Suppressor macrophage (primary cell): ENCODE measurements at places on chromosomes 2 and 18.

- no peak for DNase-seq
Observed at GRCh38 chr2:239593455-239593854, 192.6 kb upstream of the HDAC4 start.

DNA sequence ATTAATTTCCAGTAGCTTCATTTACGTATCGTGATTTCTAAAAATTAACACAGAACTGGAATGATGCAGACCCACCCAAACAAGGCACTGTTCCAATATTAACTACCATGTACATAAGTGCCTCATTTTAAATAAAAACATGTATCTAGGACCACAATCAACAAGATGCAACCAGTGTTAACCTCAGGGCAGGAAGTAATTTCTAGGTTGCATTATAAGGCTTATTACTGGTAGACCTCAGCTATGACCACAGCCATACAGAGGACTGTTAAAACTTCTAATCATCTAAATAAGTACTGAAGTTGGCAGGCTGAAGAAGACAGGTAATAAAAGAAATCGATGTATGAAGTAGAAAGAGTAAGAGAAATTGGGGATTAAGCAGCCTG, 262.9 kb downstream of the HDAC4 start:
- no peak for DNase-seq

GRCh38 chr18:54580202-54580729, 10.8 kb upstream of the DYNAP start:
- DNase-seq = no peak

GRCh38 chr2:142140434-142140845, 9.6 kb upstream of the LRP1B start:
- peak; percentile 4 for DNase-seq

DNA sequence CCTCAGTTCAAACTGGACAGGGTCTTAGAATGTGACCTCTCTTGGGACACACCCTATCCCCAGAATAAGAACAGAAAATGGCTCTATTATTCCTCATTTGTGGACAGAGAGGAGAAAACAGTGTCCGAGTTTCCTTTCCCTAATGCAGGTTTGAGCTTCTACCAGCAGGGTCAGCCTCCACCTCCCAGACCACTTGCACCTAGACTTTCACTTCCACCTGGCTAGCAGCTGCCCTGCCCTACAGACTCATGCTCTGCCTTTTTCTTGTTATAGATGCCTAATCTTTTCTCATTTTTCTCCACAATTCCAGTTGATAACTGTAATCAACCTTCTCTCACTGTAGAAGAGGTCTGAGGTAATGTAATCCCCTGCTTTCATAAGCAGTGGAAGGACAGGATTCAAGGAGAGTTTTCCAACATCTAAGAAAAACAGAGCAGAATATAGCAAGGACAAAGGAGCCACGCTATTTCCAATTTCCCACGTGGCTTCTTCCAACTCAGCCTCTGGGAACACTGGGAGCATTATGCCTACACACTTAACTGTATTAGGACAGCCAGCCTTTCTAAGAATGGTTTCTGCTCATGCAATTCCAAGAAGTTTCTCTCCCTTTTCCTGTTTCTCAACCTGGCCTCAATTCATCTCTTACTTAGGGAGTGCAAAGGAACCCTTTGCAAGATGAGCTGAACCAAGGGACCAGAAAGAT, 239.8 kb downstream of the BCL11A start:
- DNase-seq = no peak

GRCh38 chr18:76234676-76235060, 260.4 kb downstream of the ZNF516 start:
- DNase-seq = no peak

DNA sequence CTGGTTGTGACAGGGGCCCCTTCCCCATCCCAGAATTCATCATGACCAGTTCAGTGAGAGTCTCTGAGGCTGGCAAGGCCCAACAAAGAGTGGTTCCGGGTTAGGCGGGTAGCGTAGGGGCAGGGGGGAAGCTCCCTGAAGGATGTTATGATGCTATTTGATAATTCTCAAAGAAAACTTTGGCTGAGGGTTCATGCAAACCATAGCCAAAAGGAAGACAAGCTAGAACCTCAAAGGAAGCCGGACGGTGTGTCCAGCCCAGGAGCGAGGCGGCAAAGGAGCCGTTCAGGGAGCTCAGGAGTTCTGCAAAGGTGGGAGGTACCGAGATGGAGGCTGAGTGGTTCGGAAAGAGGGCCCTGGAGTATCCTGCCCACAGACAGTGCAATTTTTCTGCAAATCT, 226.8 kb upstream of the RAB6C start:
- DNase-seq = no peak

DNA sequence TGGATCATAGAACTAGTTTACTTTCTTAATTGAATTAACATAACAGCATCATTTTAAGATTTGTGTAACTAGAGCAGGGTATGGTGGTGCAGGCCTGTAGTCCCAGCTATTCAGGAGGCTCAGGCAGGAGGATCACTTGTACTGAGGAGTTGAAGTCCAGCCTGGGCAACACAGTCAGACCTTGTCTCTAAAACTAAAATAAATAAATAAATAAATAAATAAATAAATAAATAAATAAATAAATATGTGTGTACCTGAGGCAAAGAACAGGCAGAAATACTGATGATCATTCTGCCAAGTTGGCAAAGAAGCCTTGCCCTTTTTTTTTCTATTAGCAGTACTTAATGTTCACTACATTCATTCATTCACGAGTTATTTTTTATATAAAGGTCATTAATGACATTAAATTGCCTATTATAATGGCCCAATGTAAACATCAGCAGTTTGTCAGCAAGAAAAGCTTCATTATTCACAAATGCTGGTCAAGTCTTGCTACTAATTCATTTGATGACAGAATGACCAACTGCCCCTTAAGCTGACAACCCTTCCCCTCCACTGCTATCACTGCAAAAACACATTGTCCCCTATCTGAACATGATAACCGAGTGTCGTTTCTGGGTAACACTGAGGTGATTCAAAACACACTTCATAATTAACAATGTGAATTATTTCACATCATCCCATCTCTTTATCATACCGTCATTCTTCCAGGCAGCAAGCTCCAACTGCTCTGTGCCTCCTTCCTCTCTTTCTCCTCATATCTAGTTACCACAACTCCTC, 39.0 kb downstream of the ARL5A start:
- no peak for DNase-seq

DNA sequence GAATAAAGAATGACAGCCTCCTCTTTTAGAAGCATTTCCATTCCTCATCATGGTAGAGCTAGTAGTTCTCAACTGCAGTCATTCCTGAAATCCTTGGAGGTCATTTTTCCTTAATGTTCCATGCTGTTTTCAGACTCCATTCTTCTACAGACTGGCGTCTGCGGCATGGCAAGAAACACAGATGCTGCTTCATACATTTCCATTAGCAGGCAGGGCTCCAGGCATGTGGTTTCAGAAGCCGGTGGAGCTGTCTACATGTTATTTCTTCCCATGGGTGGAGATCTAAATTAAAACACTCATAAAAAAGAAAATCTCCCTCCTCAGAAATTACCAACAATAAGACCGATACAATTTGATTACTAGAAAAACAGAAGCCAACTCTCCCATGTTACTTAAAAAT, 6.0 kb upstream of the DSG3 start:
- DNase-seq = no peak

- no peak for DNase-seq
Observed at GRCh38 chr2:209367075-209367747, 56.6 kb upstream of the MAP2 start.

GRCh38 chr2:39243469-39244123, at the start of gene CDKL4:
Gene CDKL4, minus strand, starts transcription at chr2:39243970.
- no peak for DNase-seq

DNA sequence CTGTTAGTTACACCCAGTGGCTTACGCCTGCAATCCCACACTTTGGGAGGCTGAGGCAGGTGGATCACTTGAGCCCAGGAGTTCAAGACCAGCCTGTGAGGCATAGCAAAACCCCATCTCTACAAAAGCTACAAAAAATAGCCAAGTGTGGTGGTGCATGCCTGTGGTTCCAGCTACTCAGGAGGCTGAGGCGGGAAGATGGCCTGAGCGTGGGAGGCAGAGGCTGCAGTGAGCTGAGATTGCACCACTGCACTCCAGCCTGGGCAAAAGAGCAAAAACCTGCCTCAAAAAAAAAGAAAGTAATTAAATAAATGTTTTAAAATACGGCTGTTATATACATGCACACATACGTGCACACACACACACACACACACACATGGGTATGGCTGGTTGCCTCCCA, 194.8 kb downstream of the HDAC4 start:
- DNase-seq = peak; percentile 21

GRCh38 chr18:10330428-10330827, 124.0 kb upstream of the APCDD1 start:
- no peak for DNase-seq

GRCh38 chr18:79851950-79852349, 54.2 kb downstream of the KCNG2 start:
- no peak for DNase-seq

- no peak for DNase-seq
Observed at GRCh38 chr2:149799013-149799705, 211.6 kb upstream of the MMADHC start.

- no peak for DNase-seq
Observed at GRCh38 chr2:240402566-240403272, 32.7 kb upstream of the GPC1 start.

DNA sequence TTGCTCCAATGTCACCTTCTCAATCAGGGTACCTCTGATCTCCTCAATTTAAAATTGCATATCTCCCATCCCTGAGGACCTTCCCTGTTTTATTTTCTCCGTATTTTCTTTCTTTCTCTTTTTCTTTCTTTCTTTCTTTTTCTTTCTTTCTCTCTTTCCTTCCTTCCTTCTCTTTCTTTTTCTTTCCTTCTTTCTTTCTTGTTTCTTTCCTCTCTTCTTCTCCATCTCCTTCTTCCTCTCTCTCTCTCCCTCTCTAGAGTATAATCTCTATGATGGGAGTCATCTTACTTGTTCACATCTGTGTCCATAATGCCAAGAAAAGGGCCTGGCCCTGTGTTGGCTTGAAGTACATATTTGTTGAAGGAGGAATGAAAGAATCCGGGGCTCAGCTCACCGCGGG, 21.3 kb upstream of the SIX2 start:
- no peak for DNase-seq

DNA sequence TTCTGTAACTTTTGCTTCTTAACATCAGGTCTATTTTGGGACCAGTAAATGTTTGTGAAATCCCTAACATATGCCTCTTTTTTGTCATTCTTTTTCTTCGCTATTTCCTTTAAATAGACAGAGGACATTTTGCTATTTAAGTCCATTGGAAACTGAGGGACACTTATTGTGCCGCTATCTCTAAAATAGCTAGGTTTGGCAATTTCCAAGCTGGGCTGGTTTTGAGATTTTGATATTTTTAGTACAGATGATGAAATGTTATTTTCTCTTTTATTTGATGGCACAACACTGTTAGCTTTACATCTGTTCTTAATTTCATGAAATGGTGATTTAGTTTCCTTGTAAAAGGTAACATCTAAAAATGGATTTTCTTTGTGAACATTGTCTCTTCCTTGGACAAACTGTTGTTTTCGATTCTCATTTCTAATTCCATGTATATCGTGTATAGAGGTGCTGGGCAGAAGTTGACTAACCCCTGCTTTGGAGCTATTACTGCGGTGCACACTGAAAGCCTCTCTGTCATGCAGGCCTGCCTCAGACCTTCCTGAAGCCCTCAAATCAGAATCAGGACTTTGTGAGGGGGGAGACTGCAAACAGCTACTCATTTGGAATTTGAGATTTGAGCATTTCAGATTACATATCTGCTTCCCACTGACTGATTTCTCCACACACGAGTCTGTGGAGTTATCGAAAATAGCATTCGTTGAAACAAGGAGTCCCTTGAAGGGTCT, 594 bp downstream of the RAD51AP2 start:
- no peak for DNase-seq

DNA sequence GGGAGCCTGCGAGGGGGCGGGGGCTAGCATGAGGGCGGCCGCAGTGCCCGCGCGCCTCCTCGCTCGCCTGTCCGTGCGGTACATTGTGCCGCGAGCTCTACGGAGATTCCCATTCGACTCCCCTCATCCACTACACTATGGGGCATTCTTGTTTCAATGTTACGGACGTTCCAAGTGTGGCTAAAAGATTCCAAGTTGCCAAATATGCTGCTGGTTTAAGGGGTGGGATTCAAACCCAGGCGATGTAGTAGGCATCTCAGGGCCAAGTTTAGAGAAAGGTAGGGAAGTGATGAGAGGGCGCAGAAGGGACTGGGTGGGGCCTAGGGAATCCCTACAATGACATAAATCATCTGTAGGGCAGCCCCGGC, 10.0 kb upstream of the CRYBA2 start:
- DNase-seq = no peak

DNA sequence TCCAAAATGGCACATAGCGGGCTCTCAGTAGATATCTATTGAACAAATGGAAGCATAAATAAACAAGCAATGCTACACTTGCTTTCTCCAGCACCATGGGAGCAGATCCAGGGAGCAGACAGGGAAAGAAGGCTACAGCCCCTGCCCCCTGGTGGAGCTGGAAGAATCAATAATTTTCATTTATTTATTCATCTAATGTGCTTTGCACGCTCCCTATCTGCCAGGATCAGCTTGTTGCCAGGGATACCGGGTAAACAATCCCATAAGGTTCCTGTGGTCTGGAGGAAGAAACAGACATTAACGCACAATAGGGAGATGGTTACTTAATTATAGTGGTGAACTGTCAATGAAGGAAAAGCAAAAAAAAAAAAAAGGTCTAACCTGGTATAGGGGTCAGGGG, 40.1 kb upstream of the CLASP1 start:
- DNase-seq = no peak

GRCh38 chr2:66789741-66790140, 354.8 kb downstream of the MEIS1 start:
- DNase-seq = no peak
